ENCODE measurements at places on chromosomes 2 and 18.

GRCh38 chr2:52821631-52822030 lies 946.0 kb upstream of the CHAC2 start:
- DNase-seq: no peak

GRCh38 chr2:146503366-146503765 lies 1341.5 kb upstream of the ACVR2A start:
- DNase-seq: no peak

GRCh38 chr2:16487686-16488085 lies 177.9 kb downstream of the CYRIA start:
- DNase-seq: no peak

- no peak for DNase-seq
Observed at GRCh38 chr2:75555701-75556100, 5.0 kb downstream of the EVA1A start.

- no peak for DNase-seq
Observed at GRCh38 chr2:207071820-207072219, 93.9 kb downstream of the KLF7 start.

DNA sequence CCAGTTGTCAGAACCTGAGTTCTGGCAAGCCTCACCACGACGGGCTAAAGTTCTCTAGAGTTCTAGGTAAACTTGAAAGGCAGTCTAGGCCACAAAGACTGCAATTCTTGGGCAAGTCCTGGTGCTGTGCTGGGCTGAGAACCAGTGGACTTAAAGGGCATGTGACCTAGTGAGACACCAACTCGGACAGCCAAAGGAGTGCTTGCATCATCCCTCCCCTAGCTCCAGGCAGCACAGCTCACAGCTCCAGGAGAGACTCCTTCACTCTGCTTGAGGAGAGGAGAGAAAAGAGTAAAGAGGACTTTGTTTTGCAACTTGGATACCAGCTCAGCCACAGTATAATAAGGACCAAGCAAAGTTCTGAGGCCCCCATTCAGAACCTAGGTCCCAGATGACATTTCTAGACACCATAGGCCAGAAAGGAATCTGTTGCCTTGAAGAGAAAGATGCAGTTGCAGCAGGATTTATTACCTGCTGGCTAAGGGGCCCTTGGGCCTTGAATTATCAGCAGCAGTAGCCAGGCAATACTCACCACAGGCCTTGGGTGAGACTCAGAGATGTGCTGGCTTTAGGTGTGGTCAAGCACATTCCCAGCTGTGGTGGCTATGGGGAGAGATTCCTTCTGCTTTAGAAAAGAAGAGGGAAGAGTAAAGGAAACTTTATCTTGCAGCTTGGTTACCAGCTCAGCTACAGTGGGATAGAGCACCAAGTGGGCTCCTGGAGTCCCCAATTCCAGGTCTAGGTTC lies 51.8 kb downstream of the UPP2 start:
- DNase-seq: no peak

- DNase-seq: no peak
Observed at GRCh38 chr2:178908810-178909209, 101.6 kb upstream of the TTN start.

DNA sequence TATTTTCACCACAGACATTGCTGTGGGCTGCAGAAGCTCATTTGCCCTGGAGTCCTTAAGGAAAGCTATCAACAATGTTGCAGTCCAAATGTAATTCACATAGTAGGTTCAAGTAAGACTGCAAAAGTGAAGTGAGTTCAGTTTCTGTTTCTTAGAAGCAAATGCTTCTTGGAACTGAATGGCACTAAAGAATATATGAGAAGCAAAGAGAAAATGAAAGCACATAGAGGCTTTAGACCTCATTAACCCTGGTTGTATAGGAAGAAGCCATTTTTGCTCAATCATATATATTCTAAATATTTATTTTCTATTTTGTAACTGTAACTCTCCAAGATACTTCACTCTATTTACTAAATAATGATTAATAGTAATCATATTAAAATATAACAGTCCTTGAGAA lies 292.0 kb downstream of the ZNF804A start:
- DNase-seq: no peak

DNA sequence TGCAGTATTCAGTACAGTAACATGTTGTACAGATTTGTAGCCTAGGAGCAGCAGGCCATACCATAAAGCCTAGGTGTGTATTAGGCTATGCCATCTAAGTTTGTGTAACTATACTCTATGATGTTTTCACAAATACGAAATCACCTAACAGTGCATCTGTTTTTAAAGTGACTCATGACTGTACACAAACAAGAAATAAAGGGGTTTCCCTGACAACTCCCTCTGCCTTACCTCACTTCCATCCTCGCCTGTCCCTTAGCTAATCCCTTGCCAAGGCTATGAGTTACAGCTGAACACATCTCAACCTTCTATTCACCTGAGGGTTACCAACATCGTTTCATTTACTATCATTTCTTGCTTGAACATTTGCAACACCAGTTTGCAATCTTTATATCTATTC lies 78.6 kb upstream of the RPRM start:
- DNase-seq: no peak

DNA sequence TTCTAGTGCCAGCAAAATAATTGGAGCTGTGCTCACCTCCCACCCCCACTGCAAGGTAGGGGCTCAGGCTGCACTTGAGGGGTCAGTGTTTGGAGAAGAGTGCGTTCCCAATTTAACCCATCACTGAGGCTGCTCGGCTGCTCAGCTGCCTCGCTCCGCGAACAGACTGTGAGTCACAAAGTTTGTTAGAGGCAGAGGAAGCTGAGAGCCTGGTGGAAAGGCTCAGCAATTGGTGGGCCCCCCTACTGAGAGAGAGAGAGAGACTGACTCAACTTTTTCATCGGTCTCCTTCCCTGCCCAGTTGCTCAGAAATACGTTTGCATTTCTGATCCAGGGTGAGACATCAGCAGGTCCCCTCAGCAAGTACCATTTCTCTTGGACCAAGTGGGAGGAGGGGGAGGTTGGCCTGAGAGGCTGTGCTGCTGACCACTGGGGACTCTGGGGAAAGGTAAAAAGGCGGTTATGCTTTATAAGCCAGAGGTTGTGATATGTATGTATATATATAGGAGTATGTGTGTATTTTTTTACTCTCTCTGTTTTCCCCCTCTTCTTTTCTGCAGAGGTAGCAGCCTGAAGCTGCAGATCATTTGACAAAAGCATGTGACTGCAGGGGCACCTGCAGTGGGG lies 1.5 kb downstream of the EFR3B start:
- peak; percentile 74 for DNase-seq

- no peak for DNase-seq
Observed at GRCh38 chr2:233456111-233456510, 101.8 kb downstream of the DGKD start.

DNA sequence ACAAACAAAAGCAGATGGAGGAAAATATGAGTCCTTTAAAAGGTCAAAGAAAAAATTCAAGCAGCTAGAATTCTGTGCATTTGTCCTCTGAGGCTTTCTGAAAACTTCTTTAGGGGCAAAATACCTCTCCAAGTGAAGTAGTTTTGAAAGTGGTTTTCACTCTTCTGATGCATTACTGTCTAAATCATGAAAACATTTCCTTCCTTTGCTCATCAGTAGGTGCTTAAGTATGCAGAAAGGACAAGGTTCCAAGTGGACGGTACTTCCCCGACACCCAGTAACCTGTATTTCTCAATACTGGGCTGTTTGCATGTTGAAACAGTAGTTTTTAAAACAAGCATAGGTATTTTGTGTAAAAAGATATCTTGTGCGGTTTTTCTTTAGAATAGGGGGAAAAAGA lies 189.1 kb upstream of the ERBB4 start:
- DNase-seq: no peak

GRCh38 chr2:165113414-165113813 lies 90.4 kb downstream of the SCN3A start:
- no peak for DNase-seq

- DNase-seq: no peak
Observed at GRCh38 chr2:207333599-207334300, 168.0 kb upstream of the KLF7 start.

DNA sequence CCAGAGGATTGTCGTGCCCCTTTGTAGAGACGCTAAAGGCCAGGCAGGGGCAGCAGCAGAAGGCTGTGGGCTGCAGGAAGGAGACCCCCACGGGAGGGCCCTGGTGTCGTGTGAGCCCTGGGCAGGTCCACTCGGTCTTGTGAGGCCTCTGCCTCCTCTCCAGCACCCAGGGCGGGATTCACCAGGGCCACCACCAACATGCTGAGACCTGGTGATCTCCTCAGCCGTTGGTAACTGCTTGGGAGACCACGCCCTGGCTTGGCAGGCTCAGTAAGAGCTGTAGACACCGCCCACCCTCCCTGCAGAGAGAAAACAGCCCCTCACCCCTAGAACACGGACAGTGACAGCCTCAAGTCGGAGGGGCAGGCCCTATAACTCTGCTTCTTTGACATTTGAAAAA lies 21.1 kb downstream of the MBP start:
- DNase-seq: no peak

- DNase-seq: no peak
Observed at GRCh38 chr18:21911551-21911950, 171.0 kb downstream of the MIB1 start.

- DNase-seq: peak; percentile 78
Observed at GRCh38 chr18:23134780-23135549, at the start of gene CABLES1. TSS of gene CABLES1 (plus strand) at chr18:23135485. CDS start at chr18:23135763, 278 bp downstream.

DNA sequence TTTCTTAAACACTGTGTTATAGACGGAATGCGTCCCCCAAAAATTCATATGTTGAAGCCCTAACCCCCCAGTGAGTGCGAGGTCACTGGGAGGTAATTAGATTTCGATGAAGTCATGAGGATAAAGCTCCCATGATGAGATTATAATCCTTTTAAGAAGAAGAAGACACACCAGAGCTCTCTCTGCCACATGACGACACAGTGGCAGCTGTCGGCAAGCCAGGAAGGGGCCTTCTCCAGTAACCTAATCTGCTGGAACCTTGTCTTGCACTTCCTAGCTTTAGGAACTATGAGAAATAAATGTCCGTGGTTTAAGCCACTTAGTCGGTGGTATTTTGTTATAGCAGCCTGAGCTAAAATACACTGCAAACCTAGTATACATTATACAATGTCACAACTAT lies 12.3 kb downstream of the TMEM237 start:
- DNase-seq: no peak

DNA sequence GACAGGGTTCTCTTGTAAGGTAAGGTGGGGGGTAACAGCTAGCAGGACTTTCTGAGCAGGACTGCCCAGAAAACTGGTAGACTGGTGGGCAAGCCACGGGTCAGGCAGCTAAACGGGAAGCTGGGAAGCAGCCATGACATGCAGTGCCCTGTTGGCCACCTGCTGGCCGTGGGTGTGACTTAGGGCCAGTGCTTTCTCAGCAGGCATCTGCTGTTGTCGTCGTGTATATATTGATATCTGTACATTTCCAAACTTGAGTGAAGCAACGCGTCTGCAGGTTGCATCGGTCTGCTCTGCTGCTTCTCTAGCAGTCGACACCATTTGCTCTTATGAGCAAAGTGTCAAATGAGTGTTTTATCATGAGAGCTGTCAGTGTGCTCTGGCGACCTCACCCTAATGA lies 31.0 kb downstream of the COA5 start:
- DNase-seq: no peak

GRCh38 chr18:38698088-38698487 lies 1132.5 kb upstream of the CELF4 start:
- DNase-seq: no peak

DNA sequence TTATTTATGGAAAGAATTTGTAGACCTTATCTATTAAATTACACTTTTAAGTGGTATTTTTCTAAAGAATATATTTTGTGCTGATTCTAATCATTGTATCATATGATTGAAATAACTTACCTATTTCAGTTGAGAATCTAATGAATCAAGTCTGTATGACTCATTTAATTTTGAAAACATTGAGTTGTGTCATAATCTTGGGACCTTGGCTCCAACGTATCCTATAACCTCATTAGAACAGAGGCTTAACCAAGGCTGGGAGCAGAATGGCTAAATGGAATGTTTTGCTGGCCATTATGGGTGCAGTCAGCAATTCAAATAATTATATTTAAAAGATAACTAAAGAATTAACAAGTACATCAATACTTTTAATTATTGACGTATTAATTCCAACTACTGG lies 19.6 kb upstream of the GULP1 start:
- DNase-seq: no peak

DNA sequence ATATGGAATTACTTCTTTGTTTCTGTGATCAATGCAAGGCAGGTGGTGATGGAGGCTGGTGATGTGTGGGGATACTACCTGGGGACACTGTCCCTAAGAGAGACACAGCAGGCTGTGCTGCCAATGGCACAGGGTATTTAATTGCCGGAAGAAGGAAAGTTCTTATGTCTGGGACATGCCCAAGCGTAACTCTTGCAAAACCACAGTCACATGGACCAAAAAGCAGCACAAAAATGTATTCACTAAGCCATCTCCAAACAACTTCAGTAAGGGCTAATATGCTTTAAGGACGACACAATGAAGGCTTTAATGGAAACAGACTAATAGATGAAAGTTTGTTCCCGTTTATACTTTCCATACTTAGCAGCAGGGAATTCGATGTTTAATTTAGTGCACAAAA lies 49.7 kb upstream of the AP1S3 start:
- peak; percentile 13 for DNase-seq

GRCh38 chr2:187574969-187575750 lies 20.9 kb upstream of the TFPI start:
- DNase-seq: no peak

GRCh38 chr2:12442476-12442847 lies 274.3 kb upstream of the TRIB2 start:
- DNase-seq: no peak

DNA sequence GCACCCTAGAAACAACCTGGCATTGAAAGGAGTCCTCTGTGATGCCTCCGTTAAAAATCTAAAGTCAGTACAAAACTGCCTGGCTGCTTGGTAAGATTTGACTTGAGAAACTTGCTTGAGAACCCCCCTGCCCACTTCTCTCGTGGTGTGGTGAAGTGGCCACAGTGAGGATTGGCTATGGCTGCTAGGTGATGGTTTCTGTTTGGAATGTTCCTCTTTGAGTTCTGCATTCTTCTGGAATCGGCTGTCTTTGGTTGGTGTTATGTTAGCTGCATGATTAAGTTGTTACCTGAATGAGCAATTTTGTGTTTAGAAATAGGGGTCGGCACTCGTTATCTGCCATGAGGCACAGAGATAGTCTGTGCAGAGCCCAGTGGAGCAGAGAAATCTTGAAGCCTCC lies 21.7 kb upstream of the SAG start:
- DNase-seq: no peak

Measured in GM03348 (cell line).